Hematopoietic multipotent progenitor cell (in vitro differentiated cells): ENCODE measurements at places on chromosomes 5 and 9.

GRCh38 chr9:75108571-75108970 is 20.3 kb downstream of the OSTF1 start:
- DNase-seq: peak; percentile 26

GRCh38 chr5:167837127-167837526 is 454.3 kb upstream of the WWC1 start:
- DNase-seq: no peak

- peak; percentile 3 for DNase-seq
Observed at GRCh38 chr5:88602584-88602983, 280.4 kb downstream of the MEF2C start.

GRCh38 chr5:130549884-130550561 is 615.0 kb downstream of the HINT1 start:
- DNase-seq: no peak

DNA sequence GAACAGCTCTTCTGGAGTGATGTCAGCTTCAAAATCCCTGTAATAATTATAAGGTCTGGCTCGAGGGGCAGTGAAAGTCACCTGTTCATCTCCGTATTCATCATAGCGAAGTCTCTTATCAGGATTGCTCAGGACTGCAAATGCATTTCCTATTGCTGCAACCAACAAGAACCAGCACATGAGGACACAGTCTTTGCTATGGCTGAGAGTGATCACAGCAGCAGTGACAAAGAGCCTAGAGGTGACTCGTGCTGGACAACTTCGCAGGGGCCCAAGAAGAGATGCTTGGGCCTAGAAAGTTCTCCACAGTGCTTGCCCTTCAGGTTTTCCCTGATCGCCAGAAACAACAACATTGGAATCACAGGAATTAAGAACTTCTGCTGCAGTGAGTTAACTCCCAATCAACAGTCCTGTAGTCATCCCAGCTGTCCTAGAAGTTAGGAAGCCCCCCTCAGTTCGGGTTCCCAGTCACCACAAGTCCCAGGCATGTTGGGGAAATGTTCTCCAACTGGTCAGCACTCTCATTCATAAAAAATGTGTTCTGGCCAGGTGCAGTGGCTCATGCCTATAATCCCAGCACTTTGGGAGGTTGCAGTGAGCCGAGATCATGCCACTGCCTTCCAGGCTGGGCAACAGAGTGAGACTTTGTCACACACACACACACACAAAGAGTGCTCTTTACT is 13.0 kb downstream of the DNAJC18 start:
- no peak for DNase-seq

DNA sequence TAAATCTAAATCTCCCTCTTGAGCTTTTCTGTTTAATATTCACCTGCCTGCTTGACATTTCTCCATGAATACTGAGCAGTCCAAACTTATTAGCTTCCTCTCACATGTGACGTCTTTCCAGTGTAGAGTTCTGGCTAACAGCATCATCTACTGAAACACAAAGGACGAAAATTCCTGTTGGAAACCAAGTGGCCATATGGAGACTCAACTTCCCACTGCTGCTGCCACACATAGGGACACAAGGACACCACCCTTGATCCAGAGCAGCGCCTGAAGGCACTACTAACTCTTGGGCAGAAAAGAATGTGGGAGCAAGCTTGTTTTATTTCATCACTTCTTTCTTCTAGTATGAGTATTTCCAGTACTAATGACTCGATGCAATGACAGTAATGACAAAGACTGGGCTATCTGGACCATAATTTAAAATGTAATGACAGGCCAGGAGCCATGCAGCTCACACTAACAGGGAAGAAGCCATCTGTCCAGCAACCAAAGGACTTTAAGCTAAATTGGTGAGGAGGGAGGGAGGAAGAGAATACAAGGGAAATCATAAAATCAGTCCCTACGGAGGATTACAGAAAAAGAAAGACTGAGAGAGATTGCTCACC is 19.2 kb downstream of the RNF130 start:
- no peak for DNase-seq
